ENCODE measurements at places on chromosomes 11 and 22.
A peak's percentile ranks its signal among the peaks of the same experiment; 100 is the strongest.

DNA sequence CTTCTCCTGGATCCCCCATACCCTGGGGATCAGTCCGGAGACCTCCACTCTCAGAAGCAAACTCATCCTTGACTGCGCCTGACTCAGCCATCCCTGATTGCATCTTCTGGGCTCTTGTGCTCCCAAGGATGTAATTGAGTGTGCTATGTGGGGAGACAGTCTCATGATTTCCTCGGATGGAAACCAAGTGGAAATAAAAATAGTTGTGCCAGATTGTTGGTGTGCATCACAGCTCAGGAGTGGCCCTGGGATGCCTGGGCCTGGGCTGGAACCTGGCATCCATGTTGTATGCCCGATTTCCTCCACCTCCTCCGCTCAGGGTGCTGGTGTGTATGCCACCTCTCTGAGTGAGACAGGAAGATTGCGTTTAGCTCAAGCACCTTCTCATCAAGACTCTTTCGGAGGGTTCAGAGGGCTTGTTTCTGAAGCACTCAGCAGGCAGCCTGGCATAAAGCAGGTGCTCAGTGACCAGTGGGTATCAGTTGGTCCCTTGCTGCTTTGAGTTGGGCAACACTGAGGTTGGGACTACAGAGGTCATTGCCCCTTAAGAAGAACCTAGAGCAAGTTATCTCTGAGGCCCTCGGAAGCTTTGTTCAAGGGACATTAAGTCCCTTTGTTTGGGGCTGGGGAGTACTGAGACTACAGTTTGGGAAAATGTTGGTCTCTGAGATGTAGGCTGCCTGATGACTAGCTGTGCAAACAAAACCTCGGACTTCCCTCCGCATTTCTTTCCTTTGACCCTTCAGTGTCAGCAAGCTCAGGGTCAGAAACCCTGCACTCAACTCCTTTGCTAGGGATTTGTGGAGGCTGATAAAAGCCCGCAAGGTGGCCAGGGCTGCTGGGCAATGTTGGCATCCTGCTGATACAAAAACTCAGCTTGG, 24.8 kb upstream of the MICAL2 start:
- peak; percentile 50 for DNase-seq

- no peak for DNase-seq
Observed at GRCh38 chr11:128575961-128576350, 11.4 kb downstream of the ETS1 start.

- no peak for DNase-seq
Observed at GRCh38 chr11:66978717-66979116, 3.6 kb downstream of the C11orf86 start.

GRCh38 chr11:64850979-64851567, 6.6 kb upstream of the CDC42BPG start:
- DNase-seq = no peak

GRCh38 chr11:126868741-126869140, 131.8 kb downstream of the KIRREL3 start:
- DNase-seq = no peak

DNA sequence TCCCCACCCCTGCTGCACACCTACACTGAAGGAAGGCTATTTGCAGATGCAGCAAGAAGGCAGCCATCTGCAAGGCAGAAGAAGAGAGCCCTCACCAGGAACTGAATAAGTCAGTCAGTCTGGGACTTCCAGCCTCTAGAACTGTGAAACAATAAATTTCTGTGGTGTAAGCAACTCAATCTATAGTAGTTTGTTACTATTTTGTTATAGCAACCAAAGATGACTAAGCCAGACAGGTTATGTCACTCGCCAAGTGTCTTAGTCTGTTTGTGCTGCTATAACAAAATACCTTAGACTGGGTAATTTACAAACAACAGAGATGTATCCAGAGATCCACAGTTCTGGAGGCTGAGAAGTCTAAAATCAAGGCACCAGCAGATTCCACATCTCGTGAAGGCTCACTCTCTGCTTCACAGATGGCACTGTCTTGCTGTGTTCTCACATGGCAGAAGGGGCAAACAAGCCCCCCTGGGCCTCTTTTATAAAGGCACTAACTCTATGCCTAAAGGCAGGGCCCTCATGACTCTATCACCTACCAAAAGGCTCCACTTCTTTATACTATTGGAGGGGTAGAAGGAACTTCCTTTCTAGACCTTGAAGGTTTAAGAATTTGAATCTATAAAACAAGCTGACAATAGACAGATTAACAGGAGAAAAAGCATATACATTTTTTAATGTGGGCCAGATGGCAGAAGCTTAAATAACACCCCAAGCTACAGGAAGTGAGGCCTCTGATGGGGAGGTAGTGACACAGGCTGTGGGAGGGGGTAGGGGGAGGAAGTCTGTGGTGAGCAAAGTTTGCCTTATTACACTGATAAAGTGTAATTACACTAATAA, 12.3 kb downstream of the APOL6 start:
- no peak for DNase-seq

DNA sequence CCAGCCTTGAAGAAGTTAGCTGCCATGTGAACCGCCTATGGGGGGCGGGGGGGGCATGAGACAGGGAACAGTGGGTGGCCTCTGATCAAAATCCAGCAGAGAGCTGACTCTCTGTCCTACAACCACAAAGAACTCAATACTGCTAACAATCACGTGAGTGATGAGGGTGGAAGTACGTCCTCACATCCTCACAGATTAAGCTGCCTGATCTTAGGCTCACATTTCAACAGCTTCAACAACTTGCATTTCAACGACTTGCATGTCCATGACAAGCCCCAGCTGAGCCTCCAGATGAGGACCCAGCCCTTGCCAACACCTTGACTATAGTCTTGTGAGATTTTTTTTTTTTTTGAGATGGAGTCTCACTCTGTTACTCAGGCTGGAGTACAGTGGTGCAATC, 51.6 kb downstream of the CLMP start:
- DNase-seq = no peak

DNA sequence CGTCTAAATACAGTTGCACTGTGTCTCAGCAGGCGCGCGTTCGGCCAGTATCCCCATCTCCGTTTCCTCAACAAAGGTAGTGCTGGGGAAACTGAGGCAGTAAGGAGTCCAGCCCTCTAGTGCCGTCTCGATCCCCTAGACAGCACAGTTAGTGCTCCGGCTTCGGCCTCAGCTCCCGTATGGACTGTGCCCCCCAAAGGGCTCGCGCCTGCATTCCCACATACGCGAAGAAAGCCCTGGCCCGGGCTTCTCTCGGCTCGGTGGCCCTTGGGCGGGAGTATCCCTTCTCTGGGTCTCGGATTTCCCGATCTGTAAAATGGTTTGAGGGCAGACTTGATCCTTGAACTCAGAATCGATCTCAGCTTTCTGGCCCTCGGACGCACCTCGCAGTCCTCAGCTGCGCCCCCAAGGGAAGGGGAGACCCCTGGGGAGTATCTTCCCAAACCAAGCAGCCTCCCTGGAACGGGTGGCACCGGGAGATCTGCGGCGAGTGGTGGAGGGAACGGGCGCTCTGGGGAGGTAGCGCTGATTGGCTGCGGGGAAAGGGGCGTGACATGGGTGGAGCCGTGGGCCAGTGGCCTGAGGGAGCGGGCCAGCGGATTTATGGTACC, 759 bp upstream of the PEX16 start:
- DNase-seq = peak; percentile 62

DNA sequence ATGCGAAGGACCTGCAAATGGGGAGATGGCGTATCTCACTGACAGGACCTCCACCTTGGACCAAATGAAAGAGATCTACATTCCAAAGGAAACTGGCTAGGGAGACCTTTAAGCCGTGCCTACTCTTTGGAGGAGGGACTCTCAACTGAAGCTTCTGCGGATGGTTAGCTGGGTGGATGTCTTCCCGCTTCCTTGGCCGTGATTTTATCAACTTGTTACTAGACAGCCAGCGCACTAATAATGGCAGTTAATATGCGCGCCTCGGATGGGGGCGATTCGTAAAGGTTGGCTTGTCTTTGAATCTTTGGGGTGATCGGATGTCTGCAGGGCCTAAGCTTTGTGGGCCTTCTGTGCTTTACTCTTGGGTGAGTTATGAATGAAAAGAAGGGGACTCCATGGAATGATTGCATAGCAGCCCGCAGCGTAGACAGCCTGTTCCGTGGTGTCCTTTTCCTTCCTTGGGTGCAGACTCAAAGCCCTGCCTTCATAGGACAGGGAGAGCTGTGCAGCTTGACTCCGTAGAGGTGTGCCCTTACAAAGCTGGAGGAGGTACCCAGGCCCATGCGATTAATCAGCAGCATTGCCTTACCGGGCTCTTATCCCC, 1.5 kb downstream of the ZNRF3 start:
- no peak for DNase-seq

GRCh38 chr22:19638282-19639015, 75.9 kb upstream of the SEPTIN5 start:
- DNase-seq = no peak

GRCh38 chr22:18000441-18001039, 23.8 kb downstream of the MICAL3 start:
- no peak for DNase-seq

- no peak for DNase-seq
Observed at GRCh38 chr11:123458501-123458900, 28.4 kb downstream of the GRAMD1B start.

DNA sequence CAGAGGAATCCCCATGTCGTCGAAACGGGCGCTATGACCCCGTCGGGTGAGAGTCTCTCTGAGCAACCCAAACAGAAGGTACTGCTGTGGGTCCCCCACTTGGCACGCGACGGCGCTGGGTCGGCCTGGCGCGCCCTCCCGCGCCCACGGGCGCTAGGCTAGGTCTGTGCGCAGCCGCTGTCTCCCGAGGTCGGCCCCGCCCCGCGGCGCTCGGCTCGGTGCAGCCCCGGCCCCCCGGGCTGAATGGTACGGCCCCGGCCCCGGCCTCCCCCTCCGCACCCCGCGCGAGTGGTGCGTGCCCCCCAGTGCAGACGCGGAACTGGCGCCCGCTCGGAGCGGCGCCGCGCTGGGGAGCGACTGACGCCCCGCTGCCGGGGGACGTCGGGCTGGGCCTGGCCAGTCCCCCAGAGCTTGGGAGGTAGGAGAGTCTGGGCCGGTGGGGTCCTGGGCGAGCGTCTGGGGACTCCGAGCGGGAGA, at the start of gene MADD:
TSS of gene MADD (plus strand) at position 305 of the 477 bp plus-strand sequence.
- peak; percentile 75 for DNase-seq

DNA sequence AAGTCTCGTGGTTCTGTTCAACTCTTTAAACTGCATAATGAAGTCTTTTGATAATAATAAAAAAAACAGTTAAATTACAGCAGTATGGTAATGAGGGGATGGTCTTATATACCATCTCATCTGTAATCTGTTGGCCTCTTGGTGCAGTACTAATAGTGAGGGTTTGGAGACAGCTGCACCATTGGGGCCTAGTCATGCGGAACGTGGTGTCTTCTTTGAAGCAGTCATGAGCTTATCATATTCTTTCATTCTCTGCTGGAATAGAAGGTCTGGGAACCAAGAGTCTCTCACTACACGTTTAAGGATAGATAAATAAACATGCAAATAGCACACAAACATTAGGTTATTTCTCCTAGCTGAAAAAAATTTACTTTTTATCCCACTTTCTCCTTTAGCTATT, 40.9 kb upstream of the OR9Q1 start:
- DNase-seq = no peak

DNA sequence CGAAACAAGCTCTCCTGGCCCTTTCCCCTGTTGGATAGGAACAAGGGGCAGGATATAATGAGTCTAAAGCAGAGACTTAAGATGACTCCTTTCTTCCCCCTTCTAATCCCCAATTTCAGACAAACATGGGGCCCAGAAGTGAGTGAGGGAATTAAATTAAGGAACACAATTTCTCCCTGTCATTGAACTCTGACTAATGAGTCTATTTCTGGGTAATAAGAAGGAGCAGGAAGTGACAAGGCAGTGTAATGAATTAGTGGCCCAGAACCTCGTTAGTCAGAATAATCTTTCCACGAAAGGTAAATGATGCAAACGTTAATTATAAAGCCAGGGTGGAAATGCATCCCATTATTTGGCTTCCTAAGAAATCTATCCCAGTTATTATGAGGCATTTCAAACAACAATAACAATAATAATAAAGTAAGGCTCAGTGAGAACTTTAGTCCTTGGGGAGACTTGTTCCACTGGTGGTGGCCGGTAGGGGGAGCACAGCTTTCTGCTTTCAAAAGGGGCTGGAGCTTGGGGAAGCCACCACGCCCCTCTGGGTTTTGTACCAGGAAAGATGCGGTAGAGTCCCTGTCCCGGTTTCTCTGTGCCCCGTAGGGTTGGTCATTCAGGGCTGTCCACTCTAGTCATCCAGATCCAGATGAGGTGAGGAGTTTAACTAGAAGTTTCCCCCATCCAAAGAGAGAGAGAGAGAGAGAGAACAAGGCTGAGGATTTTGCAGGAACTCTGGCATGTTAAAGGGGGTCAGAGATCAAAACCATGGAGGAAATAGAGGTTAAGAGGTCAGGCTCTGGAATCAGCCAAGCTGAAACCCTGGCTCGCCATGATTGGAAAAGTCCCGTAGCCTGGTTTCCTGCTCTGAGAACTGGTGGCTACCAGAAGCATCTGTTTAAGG, 298.3 kb downstream of the NTM start:
- DNase-seq = no peak

DNA sequence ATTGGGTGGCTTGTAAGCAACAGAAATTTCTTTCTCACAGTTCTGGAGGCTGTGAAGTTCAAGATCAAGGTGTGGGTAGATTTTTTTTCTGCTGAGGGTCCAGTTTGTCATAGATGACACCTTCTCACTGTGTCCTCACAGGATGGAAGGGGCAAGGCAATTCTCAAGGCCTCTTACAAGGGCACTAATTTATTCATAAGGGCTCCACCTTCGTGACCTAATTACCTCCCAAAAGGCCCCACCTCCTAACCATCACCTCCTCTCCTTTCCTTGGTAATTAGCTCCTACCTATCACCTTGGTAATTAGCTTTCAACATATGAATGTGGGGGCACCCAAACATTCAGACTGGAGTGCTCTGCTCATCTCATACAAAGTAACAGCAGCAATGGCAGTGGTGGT, 92.3 kb upstream of the CD44 start:
- DNase-seq = no peak

DNA sequence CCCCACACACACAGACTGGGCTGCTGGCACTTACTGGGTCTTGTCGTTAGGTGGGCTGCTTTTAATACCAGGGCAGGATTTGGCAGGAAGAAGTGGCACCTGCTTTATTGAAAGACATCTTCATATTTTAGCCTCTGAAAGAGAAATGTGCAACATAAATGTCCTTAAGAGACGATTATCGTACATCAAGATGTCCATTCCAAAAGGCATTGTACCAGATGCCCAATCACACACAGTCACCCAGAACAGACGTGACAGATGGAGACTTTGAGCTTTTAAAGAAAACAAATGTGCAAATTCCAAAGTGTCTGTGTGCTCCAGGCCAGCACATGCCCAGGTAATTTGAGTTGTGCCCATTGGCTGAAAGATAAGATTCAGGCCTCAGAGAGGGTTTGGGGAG, 155.7 kb downstream of the RRAS2 start:
- DNase-seq = no peak

DNA sequence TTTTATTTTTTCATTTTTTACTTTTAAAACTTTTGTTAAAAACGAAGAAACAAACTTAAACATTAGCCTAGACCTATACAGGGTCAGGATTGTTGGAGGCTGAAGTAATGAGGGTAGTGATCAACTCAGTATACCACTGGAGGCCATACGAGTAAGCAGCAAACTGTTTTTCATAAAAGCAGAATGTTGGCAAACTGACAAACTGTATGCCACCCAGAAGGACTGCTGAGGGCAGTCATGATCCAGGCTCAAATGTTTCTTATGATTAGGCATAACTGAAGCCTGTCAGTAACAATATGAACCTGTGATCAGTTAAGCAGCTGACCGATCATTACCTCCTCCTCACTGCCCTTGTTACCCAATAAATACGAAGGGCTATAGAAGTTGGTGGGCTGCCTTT, 10.2 kb upstream of the SC5D start:
- no peak for DNase-seq
